ENCODE measurements at places on chromosomes 3 and 15.
A peak's percentile ranks its signal among the peaks of the same experiment; 100 is the strongest.

DNA sequence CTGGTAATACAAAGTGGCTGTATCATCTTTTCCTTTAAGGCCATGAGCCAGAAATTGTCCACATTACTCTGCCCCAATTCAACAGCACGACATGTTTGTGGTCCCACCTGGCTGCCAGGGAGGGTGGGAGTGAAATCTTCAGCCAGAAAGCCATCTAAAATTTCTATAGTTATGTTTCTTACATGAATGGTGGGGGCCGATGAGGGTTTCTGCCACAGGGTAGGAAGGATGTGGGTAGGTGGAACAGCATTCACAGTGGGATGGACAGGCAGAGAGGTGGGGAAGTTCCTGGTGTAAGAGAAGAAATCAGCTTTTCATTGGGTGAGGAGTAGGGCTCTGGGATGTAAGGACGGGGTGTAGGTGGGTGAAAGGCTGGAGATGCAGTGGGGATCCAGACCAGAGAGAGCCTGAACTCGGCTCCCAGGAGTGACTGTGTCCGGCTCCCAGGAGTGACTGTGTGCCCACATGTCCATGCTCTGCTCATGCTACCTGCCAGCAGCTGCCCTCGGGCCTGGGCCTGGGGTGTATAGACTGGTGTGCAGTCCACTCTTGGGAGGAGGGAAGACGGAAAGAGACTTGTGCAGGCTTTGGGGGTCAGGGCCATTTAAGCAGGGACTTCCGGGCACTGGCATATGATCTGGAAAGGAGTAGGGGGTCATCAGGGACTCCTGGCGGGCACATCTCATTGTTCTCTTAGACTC is 3.8 kb upstream of the FBLN2 start:
- no peak for DNase-seq

GRCh38 chr15:92797168-92798052 is 102.7 kb upstream of the CHD2 start:
- DNase-seq, result no peak

DNA sequence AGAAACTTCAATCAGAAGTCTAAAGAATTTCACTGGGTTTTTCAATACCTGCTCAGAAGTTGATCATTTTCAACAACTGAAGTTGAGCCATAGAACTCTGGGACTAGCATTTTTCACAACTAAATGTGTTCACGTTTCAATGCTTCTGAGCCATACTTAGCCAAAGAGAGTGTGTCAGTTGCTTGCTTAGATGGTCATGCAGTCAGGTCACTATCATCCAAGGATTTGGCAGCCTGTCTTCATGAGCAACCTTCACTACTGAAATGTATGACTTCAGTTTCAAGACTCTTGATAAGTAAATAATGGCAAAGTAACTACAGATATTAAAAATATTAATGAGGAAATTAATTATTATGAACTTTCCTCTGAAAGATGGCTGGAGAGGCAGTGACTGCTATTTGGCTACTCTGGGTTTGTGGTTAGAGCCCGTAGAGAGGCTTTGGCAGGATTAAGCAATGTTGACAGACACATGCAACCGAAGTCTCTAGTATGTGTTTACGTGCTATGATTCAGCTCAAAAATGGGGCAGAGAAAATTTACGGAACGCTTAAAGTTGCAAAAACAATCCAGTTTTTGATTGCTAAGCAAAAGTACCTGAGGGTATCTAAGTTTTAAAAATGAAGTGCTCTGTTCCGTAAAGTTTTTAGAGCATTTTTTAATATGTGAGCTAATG is 133.8 kb downstream of the GMNC start:
- no peak for DNase-seq

DNA sequence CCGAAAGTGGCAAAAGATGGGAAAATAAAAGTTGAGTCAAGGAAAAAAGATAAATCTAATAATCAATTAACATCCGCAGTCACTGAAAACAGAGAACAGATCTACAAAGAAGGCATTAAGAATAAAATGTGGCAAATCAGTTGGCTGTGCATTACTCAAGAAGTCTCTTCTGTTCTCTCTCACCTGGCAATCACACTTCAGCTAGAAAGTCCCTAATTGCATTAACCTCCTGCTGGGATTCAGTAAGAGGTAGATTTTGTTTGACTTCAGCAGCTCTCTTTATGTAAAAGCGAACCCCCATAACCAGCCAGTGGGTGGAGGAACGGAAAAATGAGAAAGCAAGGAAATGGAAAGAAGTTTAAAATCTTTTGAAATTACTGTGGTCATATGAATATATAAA is 94.7 kb upstream of the PLXND1 start:
- DNase-seq, result no peak

GRCh38 chr15:100879464-100880138 is at the start of gene ALDH1A3:
Gene ALDH1A3 (plus strand): TSS chr15:100879831. CDS start chr15:100879908, 77 bp downstream.
- no peak for DNase-seq

DNA sequence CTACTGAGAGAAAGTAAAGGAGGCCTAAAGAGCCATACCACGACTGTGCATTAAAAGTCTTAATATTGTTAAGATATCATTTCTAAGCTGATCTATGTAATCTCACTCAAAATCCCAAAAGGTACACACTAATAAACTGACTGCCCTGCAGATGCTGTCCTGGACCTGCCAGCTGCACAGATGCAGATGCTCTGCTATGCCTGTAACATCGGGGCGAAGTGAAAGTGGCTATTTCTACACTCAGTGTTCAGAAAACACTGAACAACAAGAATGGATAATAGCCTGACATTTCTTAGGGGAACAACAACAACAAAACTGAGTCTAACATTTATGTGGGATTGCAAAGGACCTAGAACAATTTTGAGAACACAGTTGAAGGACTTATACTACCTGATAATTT is 31.9 kb downstream of the RAD18 start:
- no peak for DNase-seq

- no peak for DNase-seq
Measured at GRCh38 chr15:66684136-66684681, 17.8 kb upstream of the SMAD6 start.

DNA sequence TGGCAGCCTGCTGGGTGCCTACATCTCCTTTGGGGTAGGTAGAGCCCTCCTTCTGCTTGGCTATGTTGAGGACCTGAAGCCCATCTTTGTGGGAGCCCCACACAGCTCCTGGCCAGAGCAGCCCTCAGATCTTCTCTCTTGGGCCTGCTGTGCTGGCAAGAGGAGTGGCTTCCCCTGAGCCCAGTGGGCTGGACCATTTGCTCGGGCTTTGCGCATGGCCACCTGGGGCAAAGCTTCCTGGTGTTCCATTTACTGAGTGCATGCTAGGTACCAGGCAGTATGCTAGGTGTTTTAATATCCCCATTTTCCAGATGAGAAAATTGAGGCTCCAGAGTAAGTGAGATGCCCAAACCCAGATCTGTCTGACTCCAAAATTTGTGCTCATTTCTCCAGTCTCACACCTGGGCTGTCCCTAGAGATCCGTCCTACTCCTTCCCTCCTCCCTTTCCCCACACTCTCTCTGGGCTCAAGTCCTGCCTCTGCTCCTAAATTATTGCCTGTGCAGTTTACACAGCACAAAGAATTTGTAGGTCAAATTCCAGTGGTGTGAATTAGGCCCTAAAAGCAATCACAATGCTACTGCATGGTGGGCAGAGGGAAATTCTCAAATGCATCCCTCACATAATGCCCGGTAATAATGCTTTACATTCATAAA is 39.7 kb downstream of the SLC28A1 start:
- no peak for DNase-seq

- no peak for DNase-seq
Measured at GRCh38 chr15:98713585-98714001, 65.3 kb downstream of the IGF1R start.

GRCh38 chr3:87041191-87041590 is 50.2 kb upstream of the VGLL3 start:
- no peak for DNase-seq

- DNase-seq, result no peak
Measured at GRCh38 chr15:31049682-31050615, 51.6 kb downstream of the TRPM1 start.

GRCh38 chr3:37588758-37589157 is 272.9 kb upstream of the CTDSPL start:
- no peak for DNase-seq

DNA sequence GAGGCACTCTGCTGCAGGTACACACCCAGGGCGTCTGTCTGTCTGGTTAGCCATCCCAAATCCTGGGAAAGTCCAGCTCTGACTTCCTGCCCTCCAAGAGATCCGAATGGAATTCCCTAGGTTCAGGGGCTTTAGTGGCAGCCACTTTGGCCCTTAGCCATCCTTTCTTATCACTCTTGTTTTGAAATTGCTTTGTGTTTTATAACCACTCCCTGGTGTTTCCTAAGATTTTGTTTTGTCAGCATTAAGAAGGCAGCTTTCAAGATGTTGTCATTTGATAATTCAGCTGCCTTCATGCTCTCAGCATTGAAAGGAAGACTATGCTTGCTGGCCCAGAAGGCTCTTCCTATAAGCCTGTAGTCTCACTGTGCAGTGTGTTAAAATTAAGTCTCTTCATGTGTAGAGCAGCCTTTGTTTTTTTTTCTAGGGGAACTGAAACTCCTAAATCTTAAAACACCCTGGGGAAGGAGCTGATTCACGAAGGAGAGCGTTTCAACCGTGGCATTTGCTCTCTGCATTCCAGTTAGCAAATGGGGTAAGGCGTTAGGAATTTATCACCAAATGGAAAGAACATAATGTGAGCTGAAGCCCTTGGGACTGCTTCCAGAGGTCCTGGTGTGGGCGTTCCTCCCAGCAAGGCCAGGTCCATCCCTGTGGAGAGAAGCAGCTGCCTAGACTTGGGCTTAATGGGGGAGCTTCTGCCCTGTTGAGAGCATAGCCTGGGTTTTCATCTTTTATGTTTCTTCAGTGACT is 14.2 kb upstream of the CLEC3B start:
- no peak for DNase-seq

GRCh38 chr3:12830785-12831156 is 10.6 kb downstream of the RPL32 start:
- DNase-seq, result no peak

- no peak for DNase-seq
Measured at GRCh38 chr3:109363634-109364033, 26.3 kb upstream of the DPPA4 start.

- DNase-seq, result peak; percentile 61
Measured at GRCh38 chr15:60520825-60521368, 42.0 kb upstream of the ICE2 start.

DNA sequence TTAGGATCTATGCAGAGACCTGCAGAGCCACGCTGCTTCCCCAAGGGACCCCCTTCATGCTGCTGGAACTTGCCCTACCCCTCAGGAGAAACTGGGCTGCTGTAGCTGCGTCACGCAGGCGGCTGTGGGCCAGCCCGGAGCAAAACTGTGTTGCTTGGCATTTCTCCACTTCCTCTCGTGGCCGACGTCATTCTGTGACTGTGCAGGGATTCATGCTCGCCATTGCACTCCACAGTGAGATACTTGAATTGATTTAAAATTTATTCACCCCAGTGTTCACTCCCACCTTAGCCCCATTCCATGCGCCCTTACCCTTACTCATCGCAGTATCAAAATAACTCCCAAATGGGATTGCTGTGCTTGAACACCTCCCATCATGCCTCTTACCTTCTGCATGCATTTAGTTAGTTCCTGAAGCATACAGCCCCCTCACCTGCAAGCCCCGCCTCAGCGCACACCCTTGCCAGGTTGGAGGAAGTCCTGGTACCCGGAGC is 45.7 kb downstream of the TMEM44 start:
- no peak for DNase-seq

- no peak for DNase-seq
Measured at GRCh38 chr3:104461431-104461830, 905.3 kb upstream of the ALCAM start.

DNA sequence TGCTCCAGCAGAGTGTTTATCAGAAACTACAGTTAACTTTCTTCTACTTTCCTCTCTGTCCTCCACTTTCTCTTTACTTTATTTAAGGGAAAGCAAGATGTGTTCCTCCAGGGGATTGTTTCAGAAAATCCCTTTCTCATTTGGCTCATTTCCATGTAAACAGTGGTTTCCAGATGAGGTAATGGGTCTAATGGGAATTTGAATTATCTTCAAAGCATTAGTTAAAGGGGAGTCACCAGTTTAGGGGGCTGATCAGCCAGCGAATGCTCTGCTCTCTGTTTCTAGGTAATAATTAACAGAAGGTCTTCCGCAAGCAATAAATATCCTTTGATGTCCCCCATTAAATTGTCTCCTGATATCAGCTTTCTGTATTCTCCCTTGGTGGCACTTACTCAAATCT is 30.4 kb upstream of the ZNF639 start:
- DNase-seq, result no peak

DNA sequence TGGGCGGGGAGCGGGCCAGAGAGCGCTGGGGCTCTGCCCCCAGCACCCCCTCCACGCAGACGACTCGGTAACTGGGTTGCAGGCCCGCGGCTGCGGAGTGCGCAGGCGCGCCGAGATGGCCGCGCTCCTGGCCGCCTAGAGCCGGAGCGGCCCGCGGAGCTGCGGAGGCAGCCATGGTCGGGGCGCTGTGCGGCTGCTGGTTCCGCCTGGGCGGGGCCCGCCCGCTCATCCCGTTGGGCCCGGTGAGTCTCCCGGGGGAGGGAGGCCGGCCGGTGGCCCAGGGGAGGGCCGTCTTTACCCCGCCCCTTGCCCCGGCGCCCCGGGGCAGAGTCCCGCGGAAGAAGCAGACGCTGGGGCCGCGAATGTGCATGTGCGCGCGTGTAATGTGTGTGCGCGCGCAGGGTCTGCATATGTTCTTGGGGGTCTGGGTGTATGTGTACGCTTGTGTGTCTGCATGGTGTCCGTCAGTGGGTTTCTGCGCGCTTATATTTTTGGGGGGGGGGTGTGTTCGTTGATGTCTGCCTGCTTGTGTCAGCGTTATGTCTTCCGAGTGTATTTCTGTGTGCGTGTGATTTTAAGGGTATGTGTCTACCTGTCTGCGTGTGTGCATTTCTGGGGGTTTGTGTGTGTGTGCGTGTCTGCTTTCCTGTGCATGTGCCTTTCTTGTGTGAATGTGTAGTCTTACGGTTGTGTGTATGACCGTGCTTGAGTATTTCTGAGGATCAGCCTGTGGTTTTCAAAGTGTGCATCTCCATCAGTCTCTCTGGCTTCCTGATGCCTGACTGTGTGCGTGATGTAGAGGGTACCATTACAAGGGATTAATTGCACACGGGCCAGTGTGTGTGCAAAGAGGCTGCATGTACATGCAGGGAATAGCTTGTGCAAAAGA is at the start of gene ABHD14A:
Gene ABHD14A (plus strand): TSS at position 102 of the 889 bp plus-strand sequence. CDS start 72 bp downstream, at position 174.
- peak; percentile 58 for DNase-seq

DNA sequence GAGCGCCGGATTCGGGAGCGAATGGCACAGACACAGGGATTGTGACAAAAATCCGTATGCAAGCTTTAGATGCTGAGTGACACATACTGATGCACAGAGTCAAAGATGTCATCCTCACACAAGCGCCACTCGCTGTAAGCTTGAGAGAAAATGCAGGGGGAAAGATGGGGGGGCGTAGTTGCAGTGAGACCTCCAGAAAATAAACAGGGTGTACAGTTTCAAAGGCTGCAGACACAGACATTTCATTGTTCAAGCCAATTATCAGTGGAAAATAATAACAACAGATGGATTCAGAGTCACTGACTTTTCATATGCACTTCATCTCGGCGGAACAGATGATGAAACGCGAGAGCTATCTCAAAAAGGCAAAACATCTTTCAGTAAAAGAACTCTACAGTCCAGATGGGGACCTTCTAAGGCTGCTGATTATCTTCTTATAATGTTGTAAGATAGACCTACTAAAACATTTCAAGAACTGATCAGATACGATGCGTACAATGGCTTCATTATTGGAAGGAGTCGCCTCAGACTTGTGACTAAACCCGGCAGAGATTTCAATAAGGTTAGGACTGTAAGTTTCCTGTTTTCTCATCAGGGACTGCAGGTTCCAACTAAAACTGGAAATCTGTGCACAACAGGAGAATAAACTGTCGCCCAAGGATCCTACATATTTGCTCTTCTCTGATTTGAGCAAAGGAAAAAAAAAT is 275.4 kb downstream of the FOXP1 start:
- DNase-seq, result no peak

GRCh38 chr15:41483115-41483514 is 10.6 kb upstream of the ITPKA start:
- DNase-seq, result no peak

GRCh38 chr3:32399030-32399620 is 7.5 kb downstream of the CMTM7 start:
- DNase-seq, result peak; percentile 14
